ENCODE measurements at places on chromosomes 1 and 21.
A peak's percentile ranks its signal among the peaks of the same experiment; 100 is the strongest.

DNA sequence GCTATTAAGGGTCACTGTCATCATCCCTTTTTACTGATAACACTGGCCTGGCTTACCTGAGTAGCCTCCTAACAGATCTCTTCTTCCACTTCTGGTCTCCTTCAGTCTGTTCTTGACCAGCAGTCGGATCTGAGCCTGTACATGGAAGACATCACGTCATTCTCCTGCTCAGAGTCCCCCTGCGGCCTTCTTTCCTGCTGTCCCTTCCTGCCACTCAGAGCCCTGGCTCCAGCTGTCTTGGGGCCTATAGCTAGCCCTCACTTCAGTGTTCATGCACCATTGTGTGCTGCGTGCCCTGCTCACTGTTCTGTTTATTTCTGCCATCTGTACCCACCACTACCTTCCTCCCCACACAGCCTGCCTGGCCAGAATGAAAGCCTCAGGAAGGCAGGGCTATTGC lies 8.4 kb downstream of the ADARB1 start:
- no peak for DNase-seq

DNA sequence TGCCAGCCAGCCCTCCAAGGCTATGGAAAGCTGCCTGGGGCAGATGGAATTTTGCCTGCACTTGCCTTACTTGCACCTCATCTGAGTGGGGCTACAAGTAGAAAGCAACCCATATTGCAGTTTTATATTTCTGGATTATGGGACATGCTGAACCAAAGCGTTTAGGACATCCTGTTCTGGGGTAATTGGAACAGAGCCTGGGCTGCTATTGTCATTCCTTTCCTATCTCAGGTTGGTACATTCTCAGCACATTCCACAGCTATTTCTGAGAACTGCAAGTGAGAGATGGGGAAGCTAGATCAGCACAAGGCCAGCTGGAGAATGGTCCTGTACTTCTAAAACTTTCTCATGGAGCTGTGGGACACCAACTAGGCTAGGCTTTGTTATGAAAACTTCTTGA lies 713.8 kb downstream of the KCNT2 start:
- peak; percentile 74 for DNase-seq

DNA sequence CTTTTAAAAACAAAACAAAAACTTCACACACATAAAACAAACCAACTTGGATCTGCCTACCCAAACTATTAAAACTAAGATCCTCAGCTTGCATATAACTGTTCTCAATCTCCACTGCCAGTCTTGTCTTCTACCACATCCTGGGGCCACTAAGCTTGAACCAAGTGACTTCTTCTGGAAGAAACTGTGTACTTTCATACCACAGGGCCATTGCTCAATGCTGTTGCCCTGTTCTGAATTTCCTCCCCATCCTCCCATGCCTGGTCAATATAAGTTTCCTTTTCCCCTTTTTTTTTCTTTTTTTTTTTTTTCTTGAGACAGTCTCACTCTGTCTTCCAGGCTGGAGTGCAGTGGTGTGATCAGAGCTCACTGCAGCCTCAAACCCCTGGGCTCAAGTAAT lies 109.9 kb downstream of the KIAA0319L start:
- peak; percentile 45 for DNase-seq

DNA sequence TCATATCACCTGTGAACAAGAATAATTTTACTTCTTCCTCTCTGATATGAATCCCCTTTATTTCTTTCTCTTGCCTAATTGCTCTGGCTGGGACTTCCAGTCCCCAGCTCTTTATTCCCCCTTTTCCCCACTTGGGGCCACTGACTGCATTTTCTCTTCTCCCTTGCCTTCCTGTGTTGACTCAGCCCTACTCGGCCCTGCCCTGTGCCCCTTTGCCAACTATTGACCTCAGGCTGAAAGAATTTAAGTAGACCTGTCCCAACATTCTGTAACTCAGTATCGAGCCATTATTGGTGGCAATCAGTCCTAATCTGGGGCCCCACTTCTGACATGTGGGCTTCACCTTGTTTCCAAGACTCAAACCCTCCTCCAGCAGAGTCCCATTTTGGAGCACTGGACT lies 60.6 kb upstream of the STUM start:
- DNase-seq, result no peak

DNA sequence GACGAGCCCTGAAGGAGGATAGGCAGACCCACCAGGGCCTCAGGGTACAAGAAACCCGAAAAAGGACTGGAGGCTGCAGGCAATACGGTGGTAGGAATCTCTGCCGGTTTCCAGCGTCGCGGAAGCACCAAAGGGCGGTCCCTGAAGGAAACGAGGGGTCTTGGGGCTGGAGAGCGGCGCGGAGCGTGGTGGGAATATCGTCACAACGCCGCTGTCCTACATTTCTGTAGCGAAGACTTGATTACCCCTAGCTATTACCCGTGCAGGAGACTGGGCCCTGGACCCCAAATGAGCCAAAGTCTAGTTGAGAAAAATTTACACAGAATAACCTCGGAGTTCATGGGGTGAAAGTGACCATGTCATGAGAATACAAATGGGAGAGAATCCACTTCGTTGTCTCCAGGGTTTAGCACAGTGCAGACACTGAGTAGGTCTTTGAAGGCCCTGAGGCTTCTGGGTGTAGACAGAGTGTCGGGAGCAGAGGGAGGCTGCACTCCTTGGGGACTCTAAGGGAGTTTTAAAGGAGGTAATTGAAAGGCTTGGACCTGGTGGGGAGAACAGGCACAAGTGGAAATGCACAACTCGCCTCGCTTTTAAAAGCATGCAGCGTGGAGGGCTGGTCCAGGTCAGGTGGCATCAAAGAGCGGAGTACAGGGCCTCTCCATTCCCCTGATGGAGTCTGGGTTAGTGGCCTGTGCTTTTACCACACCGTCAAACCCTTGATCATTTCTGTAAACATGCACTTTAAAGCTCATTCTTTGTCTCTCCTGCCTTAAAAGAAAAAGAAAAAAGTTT lies 1.5 kb downstream of the ATP1A1 start:
- no peak for DNase-seq

DNA sequence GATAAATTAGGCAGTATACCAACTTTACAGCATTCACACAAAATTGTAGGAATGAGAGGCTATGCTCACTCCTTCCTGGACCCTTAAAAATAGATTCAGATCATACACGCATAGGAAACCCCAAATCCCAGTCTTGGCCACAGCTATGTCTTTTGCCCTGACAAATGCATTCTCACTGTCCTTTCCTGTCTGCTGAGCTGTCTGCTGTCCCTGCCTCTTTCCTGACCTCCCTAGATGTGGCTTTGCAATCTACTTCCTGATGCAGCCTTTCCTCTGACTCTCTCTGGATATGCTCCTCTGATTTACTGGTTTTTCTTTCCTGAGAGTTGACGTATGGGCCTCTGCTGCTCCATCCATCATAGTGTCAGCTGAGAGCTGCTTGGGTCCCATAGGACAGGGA lies 59.8 kb upstream of the SLC35F3 start:
- DNase-seq, result no peak

GRCh38 chr1:47705517-47706130 lies 267.8 kb downstream of the FOXD2 start:
- no peak for DNase-seq

DNA sequence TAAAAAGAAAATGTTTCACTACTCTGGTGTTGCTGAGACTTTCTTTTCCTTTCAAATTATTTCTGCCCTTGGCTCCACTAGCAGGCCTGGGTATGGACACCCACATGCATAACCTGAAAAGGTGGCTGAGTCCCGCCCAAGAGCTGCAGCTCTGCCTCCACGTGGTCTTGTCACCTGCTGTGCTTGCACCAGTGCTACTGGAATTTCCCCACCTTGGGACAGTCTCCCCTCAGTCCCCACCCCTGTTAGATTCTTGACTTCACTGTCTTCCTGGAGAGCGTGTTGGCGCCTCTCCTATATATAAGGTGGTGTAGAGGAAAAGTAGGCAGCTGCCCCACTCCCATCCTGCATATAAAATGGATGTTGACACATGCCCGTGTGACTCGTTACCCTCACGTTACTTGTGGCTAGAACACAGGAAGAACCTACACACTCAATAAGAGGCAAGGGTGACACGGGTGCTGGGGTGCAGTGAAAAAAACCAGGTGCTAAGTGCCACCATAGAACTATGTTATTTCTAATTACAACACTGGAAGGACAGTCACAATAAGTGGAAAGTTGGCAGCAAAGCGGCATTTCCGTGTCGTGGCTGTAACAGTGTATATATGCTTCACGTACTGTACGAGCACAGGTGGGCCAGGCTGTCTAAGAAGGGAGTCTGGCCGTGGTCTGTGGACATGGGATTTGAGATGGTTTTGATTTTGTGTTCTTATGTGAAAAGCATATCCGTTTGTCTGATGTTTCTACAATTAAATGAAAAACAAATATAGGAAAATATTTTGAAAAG lies 61.0 kb downstream of the POFUT2 start:
- no peak for DNase-seq

GRCh38 chr21:31801551-31802219 lies 69.8 kb upstream of the SCAF4 start:
- no peak for DNase-seq

DNA sequence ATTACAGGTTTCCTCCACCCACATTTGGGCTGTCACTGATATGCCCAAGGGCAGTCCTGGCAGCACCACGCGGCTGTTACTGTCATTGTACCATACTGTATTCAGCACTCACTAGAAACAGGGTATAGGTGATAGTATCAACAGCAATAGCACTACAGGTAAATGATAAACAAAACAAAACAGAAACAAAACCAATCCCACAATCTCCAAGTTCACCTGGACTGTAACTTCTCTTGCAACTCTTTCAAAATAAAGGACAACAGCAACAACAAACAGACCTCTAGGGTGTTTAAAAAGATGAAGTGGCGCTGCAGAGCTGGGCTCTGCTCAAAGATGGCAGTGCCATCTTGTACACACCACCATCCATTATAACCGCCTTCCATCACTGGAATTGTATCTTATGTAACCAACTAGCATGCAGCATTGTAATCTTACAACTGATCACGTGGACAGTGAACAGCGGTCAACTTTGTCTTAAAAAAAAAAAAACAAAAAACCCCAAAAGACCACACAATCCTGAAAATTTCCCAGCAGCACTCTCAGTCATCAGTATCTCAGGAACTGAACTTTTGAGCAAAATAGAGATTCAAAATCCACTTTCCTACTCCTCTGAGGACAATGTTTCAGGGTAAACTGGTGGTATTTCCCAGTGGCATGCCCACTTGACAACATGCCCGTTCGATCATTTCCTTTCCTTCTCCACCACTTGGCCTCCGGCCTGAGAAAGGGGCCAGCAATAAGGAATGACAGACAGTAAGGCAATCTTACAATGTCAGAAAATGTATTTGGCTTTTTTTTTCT lies 3.8 kb downstream of the IRF2BP2 start:
- peak; percentile 81 for DNase-seq

Data from fibroblast of pulmonary artery (primary cell).